Posterior vena cava (tissue), 2 donors: ENCODE measurements at places on chromosomes 13 and 19. TPM values are rescaled to one million over a fixed set of nuclear protein-coding genes. Genes with fewer than 3 reads are reported as not detected.

Gene TLE6
- 0.57 TPM for total RNA-seq

Gene HSPB6
- total RNA-seq, result 412 TPM

Gene RTBDN
- total RNA-seq, result not detected

Gene ZNF808
- total RNA-seq, result 17.4 TPM

Gene TSKS
- 2.7 TPM for total RNA-seq

Gene ZNF667
- 3.8 TPM for total RNA-seq

Gene MYBPC2
- not detected for total RNA-seq

Gene BRCA2
- total RNA-seq, result 2.8 TPM

Gene MTMR6
- total RNA-seq, result 24.5 TPM

Gene PRKCSH
- total RNA-seq, result 161 TPM

Gene SIGLEC11
- total RNA-seq, result 3.3 TPM

Gene ZNF324B
- 5.1 TPM for total RNA-seq

GRCh38 chr19:10681658-10682057 is 19.6 kb upstream of the QTRT1 start:
- no peak for DNase-seq

DNA sequence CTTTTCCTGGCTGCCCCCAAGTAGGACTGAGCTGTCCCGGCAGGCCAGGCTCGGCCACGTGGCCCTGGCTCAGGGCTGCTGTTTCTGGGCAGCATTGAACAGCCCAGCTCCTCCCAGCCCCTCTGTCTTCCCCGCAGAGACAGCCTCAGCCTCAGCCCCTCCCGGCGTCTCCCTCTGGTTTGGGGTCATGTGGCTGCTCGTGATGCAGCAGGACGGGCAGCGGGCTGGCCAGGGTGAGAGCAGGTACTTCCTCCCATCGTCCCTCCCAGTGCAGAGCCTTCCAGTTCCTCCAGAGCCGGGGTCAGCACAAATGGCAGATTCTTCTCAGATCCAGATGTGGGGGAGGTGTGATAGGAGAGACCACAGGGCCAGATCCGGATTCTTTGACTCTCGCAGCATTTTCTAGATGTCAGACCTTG is 114.6 kb downstream of the KDM4B start:
- DNase-seq, result peak; percentile 93

DNA sequence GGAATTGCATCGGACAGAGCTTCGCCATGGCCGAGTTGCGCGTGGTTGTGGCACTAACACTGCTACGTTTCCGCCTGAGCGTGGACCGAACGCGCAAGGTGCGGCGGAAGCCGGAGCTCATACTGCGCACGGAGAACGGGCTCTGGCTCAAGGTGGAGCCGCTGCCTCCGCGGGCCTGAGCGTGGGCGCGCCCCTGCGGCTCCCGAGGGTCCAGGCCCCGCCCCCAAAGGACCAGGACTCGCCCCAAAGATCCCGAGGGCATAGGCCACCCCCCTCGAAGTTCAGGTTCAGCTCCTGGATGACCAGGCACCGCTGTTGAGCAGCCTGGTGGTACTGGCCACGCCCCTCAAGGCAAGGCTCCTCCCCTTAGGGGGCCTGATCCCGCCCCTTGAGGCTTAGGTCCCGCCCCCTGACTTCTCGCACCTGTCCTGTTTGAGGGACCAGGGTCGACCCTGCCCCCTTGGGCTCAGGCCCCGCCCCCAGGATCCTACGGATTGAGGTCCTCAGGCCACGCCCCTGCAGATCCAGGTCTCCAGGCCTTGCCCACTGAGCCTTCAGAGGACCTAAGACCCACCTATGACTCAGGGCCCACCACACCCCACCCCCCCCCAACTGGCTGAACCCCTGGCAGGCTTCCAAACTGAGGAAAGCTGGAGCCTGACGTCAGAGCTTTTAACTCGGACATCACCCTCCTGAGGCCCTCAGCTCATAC is 43.1 kb downstream of the CYP4F22 start:
- DNase-seq, result no peak

- DNase-seq, result no peak
These were observed at the start of gene OR10H5 for GRCh38 chr19:15787611-15788155. Gene OR10H5, plus strand, starts transcription at chr19:15787661. Its CDS starts 6,388 bp downstream, at chr19:15794049.

- no peak for DNase-seq
These were observed 12.5 kb upstream of the MYCBP2 start for GRCh38 chr13:77339408-77339807.

DNA sequence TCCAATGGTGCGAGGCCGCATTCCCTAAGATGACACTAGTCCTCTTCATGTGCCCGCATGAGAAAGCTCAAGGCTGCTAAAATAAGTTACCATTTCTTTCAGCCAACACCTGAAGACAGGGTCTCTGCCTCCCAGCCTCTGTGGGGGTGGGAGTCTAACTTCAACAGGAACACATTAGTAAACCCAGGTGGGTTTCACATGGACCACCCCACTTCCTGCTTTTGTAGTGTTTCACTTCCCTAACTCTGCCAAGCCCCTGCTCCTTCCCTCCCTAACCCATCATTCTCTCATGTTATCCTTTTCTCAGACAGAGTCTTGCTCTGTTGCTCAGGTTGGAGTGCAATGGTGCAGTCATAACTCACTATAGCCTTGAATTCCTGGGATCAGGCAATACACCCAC is 783.6 kb downstream of the UQCRFS1 start:
- DNase-seq, result no peak

- DNase-seq, result no peak
These were observed 18.0 kb upstream of the CD22 start for GRCh38 chr19:35310811-35311465.

- no peak for DNase-seq
These were observed 33.2 kb downstream of the NLRP13 start for GRCh38 chr19:55898911-55899310.

GRCh38 chr13:43572656-43573360 is 214.0 kb downstream of the ENOX1 start:
- DNase-seq, result no peak

- no peak for DNase-seq
These were observed 47.8 kb upstream of the VSTM2B start for GRCh38 chr19:29477831-29478577.

GRCh38 chr13:31982540-31982939 is 49.0 kb upstream of the FRY start:
- peak; percentile 87 for DNase-seq

DNA sequence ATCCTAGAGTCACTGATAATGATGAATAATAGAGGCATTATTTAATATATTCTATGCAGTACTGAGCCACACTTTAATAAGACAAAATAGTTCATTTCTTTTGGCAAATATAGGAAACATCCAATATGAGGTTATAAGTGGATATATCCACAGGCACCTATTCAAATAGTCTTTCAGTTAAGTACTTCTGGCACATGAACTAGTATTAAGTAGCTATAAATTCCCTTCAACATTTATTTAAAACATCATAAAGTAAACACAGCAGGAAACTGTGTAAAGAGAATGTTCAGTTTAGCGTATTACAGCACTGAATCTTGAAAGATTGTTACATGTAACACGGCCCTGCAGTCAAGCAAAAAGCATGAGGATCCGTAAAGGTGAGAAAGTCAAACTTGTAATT is 463.3 kb upstream of the KLF12 start:
- DNase-seq, result no peak

- no peak for DNase-seq
These were observed 1.5 kb downstream of the RNF225 start for GRCh38 chr19:58396691-58397532.

- no peak for DNase-seq
These were observed 156.5 kb upstream of the SLC10A2 start for GRCh38 chr13:103222683-103223082.

DNA sequence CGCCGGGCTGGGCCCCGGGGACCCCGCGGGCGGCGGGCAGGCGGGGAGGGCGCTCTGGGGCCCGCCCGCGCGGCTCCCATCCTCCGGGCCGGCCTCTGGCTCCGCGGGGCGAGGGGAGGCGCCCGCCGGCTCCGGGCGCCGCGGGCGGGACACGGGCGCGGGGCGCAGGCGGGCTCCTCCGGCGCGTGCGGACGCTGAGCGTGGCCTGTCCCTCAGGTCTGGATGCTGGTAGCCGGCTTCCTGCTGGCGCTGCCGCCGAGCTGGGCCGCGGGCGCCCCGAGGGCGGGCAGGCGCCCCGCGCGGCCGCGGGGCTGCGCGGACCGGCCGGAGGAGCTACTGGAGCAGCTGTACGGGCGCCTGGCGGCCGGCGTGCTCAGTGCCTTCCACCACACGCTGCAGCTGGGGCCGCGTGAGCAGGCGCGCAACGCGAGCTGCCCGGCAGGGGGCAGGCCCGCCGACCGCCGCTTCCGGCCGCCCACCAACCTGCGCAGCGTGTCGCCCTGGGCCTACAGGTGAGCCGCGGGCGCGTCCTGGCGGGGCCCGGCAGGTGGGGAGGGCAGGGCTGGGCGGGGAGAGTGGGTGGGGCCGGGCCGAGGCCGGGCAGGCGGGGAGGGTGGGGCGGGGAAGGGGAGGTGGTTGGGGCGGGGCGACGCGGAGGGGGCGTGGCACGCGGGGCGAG is 420 bp downstream of the IL17D start:
- DNase-seq, result peak; percentile 94

DNA sequence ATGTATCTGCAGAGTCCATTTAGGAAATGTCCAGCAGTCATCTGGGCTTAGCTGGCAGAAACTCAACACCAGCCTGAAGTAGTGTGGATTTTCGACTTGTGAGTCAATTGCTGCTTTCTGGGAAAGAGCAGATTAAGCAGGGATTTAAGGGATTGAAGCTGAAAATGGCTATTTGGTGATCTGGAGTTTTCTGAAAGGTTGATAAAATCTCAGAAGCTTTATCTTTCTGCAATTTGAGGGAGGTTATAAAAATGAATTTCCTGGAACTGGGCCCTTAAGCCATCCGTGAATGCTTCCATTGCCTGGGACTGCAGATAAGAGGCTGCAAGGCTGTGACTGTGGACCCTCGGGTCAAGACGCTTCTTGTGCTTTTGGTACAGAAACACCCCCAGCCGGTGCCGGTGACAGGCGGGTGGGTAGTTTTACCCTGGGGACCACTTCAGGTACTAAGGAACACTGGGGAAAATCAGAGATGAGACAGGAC is 61.5 kb downstream of the COL4A1 start:
- peak; percentile 75 for DNase-seq

DNA sequence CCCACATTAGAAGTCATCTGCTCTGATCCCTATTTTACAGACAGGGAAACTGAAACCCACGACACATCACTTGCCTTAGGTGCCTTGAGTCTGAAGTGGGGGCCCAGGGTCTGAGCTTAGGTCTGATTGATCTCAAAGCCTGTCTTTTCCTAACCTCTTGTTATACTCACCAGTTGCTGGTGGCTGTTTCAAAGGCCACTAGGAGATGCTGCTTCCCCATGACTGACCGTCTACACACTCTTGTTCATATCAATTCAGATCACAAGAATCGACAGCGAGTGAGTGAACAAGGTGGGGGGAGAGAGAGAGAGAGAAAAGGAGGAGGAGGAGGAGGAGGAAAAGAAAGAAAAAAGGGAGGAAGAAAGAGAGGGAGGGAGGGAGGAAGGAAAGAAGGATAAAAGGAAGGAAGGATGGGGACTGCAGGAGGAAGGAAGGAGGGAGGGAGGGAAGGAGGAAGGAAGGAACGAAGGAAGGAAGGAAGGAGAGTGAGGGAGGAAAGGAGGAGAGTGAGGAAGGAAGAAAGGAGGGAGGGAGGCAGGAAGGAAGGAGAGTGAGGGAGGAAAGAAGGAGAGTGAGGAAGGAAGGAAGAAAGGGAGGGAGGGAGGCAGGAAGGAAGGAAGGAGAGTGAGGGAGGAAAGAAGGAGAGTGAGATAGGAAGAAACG is 3.3 kb downstream of the OR10H1 start:
- DNase-seq, result no peak

- DNase-seq, result no peak
These were observed 6.0 kb upstream of the ZNF614 start for GRCh38 chr19:52034051-52034728.

- no peak for DNase-seq
These were observed 244.8 kb downstream of the PCDH20 start for GRCh38 chr13:61170856-61171255.

DNA sequence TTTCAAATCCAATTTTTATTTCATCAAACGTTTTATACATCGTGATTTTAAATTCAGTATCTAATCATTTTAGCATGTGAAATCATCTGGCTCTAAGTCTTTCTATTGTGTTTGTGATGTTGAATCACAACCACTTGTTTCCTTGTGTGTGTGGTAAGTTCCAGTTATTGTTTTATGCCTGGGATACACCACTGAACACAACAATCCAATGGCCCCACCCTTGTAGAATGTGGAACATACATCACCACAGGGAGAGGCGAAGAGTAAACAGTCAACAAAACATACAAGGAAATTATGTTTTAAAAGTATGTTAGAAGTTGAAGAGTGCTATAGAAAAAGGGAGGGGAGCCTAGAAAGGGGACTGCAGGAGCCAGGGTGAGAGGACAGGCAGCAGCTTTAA is 100.5 kb downstream of the EPSTI1 start:
- no peak for DNase-seq

- no peak for DNase-seq
These were observed 12.9 kb downstream of the TBC1D4 start for GRCh38 chr13:75469047-75469446.

GRCh38 chr19:29422486-29423085 is 103.2 kb upstream of the VSTM2B start:
- DNase-seq, result no peak

DNA sequence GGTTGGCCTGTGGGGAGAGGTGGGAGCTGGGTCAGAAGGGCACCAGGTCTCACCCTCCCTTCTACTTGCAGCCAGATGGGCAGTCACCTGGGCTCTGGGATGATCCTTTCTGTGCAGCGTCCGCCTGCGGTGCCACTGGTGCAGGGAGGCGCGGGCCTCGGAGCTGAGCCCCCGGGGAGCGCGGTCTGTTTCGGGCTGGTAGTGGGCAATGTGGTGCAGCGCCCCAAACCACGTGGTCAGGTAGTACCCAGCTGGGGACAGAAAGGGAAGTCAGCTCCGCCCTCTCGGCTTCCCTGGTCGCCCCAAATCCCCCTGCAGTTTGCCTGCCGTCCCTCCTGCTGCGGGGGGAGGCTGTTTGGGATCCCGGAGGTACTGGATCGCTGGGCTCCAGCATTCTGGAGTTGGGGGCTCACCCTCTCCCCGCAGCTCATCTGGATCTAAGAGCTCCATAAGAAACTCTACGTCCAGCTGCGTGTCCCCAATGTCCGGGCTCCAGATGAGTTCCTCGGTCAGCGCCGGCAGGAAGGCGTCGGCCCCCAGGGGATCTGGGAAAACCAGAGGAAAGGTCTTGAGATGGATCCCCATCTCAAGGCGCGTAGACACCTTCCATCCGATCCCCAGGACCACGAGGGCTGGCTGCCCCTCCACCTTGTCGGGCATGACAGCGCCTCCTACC is 8.8 kb downstream of the RINL start:
- no peak for DNase-seq

DNA sequence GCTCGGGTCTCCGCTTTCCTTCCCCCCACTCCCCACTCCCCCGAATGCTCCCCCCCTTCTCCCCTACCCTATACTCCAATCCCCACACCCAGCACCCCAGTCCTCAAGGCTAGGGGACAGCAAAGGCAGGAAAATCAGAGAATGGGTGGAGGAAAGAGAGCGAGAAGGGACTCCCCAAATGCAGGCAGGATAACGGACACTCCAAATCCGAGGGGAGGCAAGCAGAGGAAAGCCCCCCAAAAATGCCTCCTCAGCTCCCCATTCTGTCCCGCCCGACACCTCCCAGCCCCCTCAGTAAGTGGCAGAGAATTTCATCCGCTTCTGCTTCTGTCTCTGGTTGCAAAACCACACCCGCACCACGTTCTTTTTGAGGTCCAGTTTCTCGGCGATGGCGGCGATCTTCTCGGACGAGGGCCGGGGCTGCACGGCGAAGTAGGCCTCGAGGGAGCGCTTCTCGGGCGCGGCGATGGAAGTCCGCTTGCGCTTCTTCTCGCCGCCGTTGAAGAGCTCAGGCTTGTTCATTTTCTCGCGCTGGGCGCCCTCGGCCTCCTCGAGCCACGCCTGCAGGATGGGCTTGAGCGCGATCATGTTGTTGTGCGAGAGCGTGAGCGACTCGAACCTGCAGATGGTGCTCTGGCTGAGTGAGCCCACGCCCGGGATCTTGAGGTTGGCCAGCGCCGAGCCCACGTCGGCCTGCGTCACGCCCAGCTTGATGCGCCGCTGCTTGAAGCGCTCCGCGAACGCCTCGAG is 2.1 kb downstream of the POU4F1 start:
- peak; percentile 81 for DNase-seq
